ENCODE measurements at places on chromosomes 7 and 10.
A peak's percentile ranks its signal among the peaks of the same experiment; 100 is the strongest.

- DNase-seq: no peak
Measured at GRCh38 chr10:124211921-124212320, 118.5 kb upstream of the CHST15 start.

DNA sequence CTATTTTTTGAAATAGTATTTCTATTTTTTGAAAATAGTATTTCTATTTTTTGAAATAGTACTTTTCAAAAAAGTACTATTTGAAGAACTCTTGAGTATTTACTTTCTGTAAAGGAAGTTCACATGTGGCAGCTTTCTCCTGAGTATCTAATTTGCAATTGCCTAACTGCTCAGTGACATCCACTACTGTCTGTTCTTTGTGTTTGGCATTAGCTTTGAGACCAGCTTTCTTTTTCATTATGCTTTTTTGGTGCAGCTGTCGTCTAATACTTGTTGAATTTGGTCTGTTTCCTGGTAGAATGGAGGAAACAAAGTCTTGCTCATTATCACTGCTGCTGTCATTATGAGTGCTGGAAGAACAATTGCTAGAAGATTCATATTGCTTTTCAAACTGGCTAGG, 99.1 kb downstream of the BMPR1A start:
- DNase-seq: no peak

DNA sequence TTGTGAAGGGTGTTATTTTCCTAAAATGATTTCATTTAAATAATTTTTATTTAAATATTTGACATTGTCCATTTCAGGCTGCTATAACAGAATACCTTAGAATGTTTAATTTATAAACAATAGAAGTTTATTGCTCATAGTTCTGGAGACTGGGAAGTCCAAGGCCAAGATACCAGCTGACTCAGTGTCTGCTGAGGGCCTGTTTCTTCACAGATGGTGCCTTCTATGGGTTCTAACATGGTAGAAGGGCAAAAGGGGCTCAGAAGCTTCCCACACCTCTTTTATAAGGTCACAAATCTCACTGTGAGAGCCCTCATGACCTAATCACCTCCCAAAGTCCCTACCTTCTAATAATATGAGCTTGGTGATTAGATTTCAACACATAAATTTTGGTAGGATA, 50.7 kb downstream of the MTURN start:
- no peak for DNase-seq

GRCh38 chr7:27173511-27173955, 587 bp downstream of the HOXA10 start:
- DNase-seq: peak; percentile 72

DNA sequence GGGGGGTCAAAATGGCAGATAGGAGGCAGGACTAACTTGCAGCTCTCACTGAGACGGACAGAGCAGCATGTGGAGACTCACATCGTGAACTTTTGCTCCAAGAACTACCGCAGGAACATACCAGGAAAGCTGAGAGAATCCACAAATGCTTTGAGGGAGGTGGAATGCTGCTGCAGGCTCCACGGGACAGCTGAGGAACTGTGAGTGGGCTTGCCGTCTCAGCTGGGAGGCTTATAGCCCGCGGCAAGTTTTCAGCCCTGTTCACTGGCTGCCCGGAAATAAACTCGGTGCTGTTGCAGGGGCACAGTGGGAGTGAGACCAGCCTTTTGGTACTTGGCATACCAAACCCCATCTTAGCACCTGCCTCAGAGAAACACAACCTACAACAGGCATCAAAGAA, 19.1 kb upstream of the WDR11 start:
- no peak for DNase-seq

GRCh38 chr7:110156511-110156910, 934.4 kb upstream of the LRRN3 start:
- DNase-seq: no peak

DNA sequence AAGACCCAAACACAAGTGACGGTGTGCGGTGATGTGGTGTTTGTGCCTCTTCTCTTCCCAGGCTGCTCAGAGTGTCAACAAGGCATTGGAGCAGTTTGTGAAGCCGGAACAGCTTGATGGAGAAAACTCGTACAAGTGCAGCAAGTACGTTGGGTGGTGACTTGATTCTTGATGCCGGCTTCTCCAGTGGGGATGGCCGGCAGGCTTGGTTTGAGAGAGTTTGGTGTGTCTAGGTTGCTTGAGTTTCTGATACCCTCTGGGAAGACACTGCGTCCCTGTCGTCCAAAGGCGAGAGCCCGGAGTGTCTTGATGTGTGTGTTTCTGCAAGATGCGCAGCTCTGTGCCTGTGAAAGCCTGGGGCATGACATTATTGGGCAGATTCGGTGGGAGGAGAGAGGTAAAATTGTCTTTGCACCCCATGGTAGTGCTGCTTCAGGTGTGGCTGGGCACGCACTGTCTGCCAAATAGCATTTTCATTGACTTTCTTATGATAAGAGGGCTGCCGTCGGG, 111.8 kb downstream of the ANKRD61 start:
- DNase-seq: peak; percentile 42

DNA sequence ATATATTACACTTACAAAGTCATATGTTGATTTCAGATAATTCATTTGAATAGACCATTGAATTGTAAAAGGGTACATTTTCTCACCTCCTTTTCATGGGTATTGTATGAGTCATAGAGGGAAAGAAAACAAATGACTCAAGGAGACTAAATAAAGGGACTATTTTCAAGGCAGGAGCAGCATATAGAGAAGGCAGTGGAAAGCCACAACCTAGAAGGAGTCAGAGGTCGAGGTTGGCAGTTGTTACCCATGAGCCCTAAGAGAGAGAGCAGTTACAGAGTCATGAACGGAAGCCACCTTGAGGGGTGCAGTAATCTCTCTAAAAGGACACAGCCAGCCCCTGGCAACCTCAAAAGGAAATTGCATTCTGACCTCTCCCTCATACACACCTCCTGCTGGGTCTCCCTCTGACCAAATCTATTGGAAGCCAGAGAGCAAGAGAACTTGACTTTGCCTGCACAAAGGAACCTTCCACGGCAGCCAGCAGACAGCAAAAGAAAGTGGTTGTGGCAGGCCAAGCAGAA, 137.9 kb downstream of the GRM8 start:
- no peak for DNase-seq

All from activated CD8-positive, alpha-beta memory T cell treated with anti-CD3 and anti-CD28 coated beads for 24 hours (primary cell).